ENCODE measurements at places on chromosomes 13 and 19.

DNA sequence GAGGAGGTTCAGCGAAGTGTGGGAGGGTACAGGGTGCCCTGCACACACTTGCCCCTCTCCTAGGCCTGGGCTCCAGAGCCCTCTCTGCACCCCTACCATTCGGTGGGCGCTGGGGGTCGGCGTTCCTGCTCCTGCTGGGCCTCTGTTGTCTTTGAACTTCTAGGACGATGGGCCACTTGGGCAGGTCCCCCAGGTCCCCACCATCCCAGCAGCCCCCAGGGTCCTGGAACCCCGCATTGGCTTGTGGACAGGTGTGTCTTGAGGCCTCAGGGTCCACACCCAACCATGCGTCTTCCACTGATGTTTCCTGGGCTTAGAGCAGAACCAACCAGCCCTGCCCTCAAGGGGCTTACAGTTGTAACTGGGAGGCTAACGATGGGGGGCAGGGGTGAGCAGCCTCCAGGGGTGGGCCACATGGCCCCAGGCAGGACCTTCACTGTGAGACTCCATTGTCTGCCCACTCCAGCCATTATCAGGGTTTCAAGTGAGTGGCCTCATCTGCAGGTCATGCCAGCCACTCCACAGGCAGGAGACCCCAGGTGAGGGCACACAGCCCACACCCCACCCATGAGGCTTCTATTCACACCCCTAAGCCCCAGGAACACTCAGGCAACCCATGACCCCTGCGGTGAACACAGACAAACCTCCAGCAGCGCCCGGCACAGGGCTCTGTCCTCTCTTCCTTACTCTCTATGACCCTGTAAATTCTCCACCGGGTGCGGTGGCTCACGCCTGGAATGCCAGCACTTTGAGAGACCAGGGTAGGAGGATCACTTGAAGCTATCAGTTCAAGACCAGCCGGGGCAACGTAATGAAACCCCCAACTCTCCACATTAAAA, 2.0 kb upstream of the KLF16 start:
- no peak for DNase-seq

GRCh38 chr19:19319732-19320360, 463 bp downstream of the SUGP1 start:
- DNase-seq, result no peak

- peak; percentile 63 for DNase-seq
Measured at GRCh38 chr19:16527971-16528521, 14.2 kb downstream of the CHERP start.

GRCh38 chr13:49373716-49374115, 70.1 kb downstream of the CAB39L start:
- DNase-seq, result no peak

- DNase-seq, result no peak
Measured at GRCh38 chr19:9342610-9343304, 18.8 kb downstream of the ZNF559 start.

GRCh38 chr13:101554420-101555125, 102.1 kb downstream of the ITGBL1 start:
- DNase-seq, result no peak

DNA sequence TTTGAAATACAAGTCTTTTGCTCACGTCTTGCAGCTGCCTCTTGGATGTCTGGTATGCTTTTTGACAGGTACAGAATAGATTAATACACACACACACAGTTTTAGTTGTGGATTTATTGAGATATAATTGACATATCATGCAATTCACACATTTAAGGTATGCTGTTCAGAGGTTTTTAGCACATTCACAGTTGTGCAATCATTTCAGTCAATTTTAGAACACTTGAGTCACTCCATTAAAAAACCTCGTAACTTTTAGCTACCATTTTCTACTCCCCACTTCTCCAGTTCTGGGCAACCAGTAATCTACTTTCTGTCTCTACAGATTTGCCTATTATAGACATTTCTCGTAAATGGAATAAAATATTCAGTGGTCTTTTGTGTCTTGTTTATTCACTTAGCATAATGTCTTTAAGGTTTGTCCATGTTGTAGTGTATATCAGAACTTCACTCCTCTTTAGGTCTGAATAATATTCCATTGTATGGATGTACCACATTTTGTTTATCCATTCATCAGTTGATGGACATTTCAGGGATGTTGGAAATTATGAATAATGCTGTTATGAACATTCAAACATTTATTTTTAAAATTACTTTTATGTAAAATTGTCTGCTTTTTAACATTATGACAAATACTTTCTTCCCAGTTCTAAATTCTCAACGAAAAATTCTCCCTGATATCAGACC, 2.5 kb upstream of the ZMYM2 start:
- no peak for DNase-seq

DNA sequence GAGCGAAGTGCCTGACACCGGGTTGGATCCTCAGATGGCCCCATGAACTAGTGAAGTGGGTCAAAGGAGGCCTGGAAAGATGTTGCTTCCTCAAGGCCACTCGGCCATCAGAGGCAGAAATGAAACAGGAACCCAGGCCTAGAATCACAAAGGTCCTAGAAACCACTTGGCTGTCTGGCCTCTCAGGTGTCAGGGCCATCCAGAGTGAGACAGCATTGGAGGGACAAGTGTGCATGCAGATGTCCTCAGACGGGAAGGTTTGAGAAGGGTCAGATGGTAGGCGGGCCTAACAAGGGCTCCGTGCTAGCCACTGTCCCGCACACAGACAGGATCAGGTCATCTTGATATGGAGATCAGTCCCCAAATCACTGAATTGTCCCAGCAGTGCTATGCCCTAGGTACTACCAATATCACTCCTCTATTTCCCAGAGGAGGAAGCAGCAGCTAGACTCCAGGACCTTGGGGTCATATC, 14.3 kb downstream of the CCDC97 start:
- no peak for DNase-seq

- DNase-seq, result no peak
Measured at GRCh38 chr13:98591721-98592361, 14.9 kb upstream of the STK24 start.

- DNase-seq, result no peak
Measured at GRCh38 chr13:28049215-28049614, 51.2 kb downstream of the FLT3 start.

DNA sequence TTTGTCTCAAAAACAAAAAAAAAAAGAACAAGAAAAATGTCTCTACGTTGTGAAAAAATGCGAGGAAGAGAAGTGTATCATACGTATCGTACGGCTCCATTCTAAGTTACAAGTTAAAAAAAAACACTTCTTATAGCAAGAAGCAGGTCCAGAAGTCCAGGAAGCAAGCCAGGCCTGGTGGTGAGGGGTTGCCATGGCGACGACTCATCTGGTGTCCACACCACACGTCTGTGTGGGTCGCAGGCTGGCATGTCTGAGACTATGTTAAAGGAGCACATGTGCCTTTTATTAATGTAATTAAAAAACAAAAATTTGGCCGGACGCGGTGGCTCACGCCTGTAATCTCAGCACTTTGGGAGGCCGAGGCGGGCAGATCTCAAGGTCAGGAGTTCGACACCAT, 5.9 kb downstream of the MED16 start:
- no peak for DNase-seq

DNA sequence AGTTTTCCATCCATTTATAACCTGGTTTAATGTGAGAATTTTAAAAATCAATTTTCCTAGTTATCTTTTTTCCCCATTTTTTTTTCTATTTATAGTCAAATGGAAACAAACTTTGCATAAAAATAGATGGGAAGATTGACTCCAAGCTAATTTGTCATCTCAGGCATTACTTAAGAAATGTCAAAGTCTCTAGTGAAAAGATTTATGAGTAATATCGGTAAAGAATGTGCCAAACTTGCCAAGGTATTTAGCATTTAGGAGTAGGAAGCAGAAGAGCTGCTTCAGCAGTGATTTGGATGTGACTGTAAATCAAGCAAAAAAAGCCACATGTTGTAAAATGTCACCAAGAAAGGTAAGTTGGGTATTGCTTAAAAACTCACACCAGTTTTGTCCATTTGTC, 108.6 kb downstream of the LACC1 start:
- DNase-seq, result no peak

DNA sequence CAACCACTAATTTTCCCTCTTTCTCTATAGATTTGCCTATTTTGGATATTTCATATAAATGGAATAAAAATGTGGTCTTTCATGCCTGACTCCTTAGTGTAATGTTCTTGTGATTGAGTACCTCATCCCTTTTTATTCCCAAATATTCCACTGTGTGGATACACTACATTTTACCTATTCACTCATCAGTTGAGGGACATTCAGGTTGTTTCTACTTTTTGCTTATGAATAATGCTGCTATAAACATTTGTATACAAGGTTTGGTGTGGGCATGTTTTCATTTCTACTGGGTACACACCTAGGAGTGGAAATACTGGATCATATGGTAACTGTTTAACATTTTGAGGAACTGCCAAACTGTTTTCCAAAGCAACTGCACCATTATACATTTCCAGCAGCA, 5.1 kb upstream of the WBP4 start:
- DNase-seq, result no peak

- no peak for DNase-seq
Measured at GRCh38 chr13:31894931-31895330, 136.6 kb upstream of the FRY start.

GRCh38 chr13:44230071-44230470, 143.6 kb upstream of the SERP2 start:
- DNase-seq, result no peak

- DNase-seq, result no peak
Measured at GRCh38 chr13:41554626-41555386, 97.5 kb downstream of the RGCC start.

GRCh38 chr13:29472332-29472961, 123.0 kb downstream of the SLC7A1 start:
- DNase-seq, result peak; percentile 29

GRCh38 chr13:99218969-99219368, 18.3 kb downstream of the UBAC2 start:
- peak; percentile 50 for DNase-seq

GRCh38 chr19:7691497-7691896, 10.4 kb downstream of the FCER2 start:
- no peak for DNase-seq

- peak; percentile 77 for DNase-seq
Measured at GRCh38 chr19:40806423-40807146, 7.6 kb downstream of the EGLN2 start.

DNA sequence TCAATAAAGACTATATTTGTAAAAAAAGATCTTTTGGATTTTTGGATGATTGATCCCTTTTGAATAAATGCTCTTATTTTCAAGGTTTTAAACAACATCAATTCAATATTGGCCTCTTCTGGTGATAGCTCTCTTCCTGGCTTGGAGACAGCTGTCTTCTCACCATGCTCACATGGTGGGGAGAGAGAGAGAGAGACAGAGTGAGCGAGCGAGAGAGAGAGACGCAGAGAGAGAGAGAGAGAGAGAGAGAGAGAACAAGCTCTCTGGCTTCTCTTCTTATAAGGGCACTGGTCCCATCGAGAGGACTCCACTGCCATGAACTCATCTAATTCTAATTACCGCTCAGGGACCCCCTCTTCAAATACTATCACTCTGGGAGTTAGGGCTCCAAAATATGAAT, 32.1 kb upstream of the FARP1 start:
- no peak for DNase-seq

DNA sequence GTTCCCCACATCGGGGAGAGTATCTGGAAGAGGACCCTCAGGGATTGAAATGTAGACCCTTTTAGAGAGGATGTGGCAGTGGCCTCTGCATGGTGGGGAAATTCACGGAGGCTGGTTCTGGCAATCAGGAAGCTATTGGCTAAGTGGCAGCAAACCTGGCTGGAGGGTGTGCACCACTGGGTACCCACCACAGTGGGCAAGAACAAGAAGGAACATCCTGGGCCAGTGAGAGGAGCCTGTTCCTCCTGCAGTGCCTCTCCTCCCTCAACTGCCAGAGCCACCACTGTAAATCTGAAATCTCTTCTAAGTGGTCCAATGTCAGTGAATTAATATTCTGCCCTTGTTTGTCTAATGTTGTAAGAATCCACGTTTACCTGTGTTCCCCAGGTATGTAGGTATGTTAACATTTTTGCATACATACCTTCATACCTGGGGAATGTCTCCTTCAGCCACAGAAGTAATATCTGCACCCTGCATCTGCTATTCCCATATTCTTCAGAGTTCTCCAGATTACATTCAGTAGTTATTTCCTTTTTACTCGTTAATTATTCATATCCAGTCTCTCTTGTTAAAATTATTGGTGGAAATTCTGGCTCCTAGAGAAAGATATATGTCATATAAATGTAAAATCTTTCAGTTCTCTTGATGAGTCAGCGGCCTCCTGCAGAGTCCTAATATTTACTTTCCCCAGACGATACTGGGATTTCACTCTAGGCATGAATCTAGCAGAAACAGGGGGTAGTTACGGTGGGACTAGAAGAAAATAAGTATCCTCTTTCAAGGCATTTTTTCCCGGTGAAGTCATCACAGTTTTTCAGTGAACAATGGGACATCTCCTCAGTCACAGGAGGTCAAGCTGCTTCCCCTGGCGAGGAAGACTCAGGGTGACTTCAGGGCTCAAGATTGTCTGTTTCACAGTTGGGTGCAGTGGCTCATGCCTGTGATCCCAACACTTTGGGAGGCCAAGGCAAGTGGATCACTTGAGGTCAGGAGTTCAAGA, 148.3 kb downstream of the MYO16 start:
- no peak for DNase-seq

GRCh38 chr13:44819245-44819644, 170.0 kb downstream of the NUFIP1 start:
- DNase-seq, result no peak

DNA sequence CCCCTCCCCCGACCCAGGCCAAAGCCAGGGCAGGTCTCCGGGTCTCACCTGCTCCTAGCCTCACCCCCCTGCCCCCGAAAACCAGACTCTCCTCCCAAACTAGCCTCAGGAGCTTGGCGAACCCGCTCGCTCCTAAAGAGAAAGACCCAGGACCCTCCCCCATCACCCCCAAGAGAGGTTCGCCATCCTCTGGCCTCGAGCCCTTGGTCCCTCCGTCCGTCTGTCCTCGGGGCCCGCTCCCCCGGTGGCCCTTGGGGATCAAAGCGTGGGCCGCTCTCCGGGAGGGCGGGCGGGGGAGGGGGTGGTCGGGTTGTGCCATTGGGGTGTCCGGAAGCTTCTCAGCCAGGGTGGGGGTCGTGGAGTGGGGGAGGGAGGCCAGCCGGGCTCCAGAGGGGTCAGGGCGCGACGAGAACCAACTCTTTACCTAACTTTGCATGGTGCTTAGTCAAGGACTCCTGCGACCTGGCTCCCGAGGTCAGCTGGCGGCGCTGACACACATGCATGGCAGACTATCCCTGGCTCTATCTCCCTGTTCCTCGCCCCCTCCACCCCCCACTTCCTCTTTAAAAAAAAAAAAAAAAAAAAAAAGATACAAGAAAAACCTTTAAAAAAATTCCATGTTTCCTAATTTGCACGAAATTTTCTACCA, 15.6 kb downstream of the SMIM24 start:
- DNase-seq, result no peak

GRCh38 chr13:78402708-78403400, 200.5 kb downstream of the POU4F1 start:
- no peak for DNase-seq

DNA sequence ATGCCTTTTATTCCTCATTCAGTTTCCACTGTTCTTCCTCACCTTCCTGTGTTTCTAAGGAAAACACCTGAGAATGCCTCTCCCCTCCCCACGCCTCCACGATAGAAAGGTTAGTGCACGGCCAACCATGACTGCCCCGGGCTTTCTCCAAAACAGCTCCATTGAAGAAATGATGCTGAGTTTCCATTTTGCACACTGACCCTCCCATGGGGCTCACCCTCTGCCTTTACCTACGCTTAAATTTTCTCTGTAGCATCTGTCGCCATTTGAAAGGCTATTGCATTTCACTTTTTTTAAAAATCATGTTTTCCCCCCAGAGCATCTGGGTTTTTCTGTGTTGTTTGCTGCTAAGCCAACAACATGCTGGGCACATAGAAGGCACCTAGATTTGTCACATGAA, 48.2 kb downstream of the ABCC4 start:
- DNase-seq, result no peak

- peak; percentile 30 for DNase-seq
Measured at GRCh38 chr13:97223711-97224541, 1.8 kb downstream of the MBNL2 start.
